Activated naive CD8-positive, alpha-beta T cell treated with anti-CD3 and anti-CD28 coated beads for 36 hours (primary cell): ENCODE measurements at places on chromosomes 4 and X. TPM values are rescaled to one million over a fixed set of nuclear protein-coding genes. Genes with fewer than 3 reads are reported as not detected.

GRCh38 chr4:8200302-8200975 is 1.3 kb downstream of the SH3TC1 start:
- DNase-seq = no peak

- no peak for DNase-seq
These were observed 24.6 kb downstream of the SLC7A11 start for GRCh38 chr4:138217567-138217966.

Gene NXF2
- not detected for total RNA-seq

- DNase-seq = no peak
These were observed 10.5 kb downstream of the GPR82 start for GRCh38 chrX:41734530-41734929.

Gene XK
- total RNA-seq = 0.12 TPM

GRCh38 chr4:10025230-10025806 is 4.0 kb upstream of the SLC2A9 start:
- no peak for DNase-seq

Gene TEX11
- total RNA-seq = not detected

Gene APLN
- total RNA-seq = 2.6 TPM

Gene PCYT1B
- 0.49 TPM for total RNA-seq

DNA sequence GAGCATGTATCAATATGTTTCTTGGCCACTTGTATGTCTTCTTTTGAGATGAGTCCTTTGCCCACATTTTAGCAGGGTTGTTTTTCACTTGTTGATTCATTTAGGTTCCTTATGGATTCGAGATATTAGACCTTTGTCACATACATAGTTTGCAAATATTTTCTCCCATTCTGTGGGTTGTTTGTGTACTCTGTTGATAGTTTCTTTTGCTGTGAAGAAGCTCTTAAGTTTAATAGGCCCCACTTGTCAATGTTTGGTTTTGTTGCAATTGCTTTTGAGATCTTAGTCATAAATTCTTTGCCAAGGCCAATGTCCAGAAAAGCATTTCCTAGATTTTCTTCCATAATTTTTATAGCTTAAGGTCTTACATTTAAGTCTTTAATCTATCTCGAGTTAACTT is 280.7 kb upstream of the GALNT7 start:
- DNase-seq = no peak

DNA sequence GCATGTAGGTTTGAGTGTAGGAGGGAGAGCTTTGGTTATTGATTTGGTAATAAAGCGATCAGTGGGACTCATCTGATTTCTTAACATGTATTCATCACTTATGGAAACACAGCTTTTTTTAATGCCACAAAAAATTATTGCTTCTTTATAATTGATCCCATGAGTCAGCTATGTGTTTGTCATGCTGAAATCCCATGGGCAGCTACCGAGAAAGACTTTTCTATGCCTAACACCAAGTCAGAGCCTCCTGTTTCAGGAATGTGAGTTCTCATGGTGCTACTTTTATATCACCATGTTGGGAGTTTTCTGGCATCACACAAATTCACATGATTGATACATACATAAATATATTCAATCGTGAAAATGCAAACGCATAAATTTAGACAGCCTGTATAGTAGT is 165.7 kb downstream of the RAPGEF2 start:
- no peak for DNase-seq

- no peak for DNase-seq
These were observed 41.3 kb downstream of the MAGEB17 start for GRCh38 chrX:16208601-16209000.

- DNase-seq = no peak
These were observed 876.3 kb downstream of the C4orf33 start for GRCh38 chr4:129972257-129972656.

DNA sequence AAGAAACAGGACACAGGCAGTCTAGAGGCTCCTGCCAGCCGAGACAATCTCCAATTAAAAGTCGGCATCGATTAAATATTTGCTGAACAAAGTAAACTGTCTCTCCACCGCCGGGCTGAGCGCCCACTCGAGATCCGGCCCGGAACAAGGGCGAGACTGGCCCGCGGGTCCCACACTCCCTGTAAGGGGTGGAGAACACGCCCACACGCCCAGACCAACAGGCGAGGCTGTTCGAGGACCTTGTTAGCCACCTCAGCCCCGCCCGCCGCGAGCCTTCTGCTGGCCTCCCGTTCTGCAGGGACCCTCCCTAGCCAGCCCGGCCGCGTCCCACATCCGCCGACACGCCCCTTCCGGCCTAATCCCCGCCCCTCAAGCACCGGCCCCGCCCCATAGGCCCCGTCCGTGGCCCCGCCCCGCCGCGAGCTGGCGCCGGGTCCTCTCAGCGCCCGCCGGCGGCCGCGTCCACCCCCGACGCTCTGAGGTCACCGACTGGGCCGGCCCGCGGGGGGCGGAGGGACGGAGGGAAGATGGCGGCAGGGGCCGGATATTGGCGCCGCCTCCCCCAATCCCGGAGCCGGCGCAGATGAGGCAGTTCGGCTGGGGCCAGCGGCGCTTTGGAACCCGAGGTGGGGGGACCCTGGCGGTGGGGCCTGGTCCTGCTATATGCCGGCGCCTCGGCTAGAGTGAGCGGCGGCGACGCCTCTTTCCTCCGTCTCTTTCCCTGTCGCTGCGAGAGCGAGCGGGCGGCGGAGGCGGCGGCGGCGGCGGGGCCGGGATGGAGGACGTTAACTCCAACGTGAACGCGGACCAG is at the start of gene SLAIN2:
TSS of gene SLAIN2 (plus strand) at position 565 of the 811 bp plus-strand sequence. CDS start at position 776, 211 bp downstream.
- DNase-seq = peak; percentile 98

DNA sequence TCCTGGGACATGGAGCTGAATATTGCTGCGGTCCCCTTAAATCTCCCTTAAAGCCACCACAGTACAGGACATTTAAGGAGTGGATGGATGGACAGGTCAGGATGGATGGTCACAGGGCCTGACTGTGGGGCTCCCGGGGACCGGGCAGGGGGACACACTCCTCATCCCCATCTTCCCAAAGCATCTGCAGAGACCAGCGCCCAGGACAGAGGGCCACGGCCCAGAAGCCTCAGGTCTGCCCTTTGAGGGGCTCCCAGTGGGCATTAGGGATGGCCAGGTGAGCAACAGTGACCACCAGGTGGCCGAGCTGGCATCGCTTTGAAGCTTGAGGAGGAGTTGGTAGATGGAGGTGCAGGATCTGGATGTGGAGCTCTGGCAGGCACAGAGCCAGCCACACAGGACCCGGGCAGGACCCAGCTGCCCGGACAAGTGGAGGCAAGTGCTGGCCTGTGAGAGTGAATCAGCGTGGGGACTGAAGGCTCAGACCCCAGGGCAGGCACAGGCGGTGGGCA is 51.4 kb downstream of the ABLIM2 start:
- DNase-seq = no peak

DNA sequence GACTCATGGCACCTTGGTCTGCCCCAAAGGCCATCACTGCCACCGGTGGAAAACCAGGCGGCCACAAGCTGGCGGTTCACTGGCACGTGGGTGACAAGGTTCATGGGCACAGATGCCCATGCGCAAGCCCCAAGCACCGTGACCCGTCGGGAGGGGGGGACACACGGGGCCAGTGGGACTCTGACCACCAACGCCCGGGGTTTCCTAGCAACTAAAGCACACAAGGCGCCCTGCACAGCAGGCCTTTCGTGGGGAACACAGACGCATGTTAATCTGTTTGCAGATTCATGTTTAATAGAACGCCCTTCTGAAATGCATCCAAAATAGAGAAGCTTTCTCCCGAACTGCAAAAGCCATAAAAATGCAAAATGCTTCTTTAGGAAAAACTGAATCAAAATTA is 43.9 kb downstream of the FAM53A start:
- no peak for DNase-seq

Gene PASD1
- total RNA-seq = not detected

DNA sequence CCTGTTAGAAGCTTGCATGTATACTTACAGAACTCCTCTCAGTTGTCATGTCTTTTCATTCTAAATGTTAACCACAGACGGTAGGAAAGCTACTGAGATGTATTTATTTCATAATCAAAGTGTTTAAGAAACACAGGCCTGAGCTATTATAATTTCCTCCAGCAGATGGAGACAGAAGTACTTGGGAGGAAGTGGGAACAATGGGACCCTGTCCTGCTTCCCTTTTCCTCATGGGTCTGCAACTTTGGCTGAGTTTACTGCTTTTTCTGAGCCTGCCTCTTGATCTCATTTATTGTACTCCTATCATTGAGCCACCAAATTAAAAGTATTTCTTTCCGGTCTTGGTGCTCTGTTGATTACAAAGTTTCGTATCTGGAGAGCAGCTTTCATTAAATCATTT is 67.7 kb upstream of the SPANXN2 start:
- DNase-seq = no peak

Gene QRFPR
- not detected for total RNA-seq
